ENCODE measurements at places on chromosomes 11 and 22.

- DNase-seq: no peak
Observed at GRCh38 chr22:42078469-42079318, 806 bp upstream of the SMDT1 start.

DNA sequence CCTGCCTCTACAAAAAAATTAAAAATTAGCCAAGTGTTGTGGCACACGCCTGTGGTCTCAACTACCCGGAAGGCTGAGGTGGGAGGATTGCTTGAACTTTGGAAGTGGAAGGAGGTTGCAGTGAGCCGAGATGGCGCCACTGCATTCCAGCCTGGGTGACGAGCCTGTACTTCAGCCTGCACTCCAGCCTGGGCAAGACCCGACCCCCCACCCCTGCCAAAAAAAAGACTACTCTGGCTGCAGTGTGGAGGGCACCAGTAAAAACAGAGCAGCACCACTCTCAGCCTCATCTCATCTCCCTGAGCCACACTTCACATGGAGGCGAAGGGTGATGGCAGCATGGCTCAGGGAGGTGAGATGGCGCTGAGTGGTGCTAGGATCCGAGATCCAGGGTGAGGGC is 50.3 kb upstream of the THY1 start:
- DNase-seq: no peak

GRCh38 chr11:85170184-85170583 is 457.0 kb downstream of the DLG2 start:
- no peak for DNase-seq

DNA sequence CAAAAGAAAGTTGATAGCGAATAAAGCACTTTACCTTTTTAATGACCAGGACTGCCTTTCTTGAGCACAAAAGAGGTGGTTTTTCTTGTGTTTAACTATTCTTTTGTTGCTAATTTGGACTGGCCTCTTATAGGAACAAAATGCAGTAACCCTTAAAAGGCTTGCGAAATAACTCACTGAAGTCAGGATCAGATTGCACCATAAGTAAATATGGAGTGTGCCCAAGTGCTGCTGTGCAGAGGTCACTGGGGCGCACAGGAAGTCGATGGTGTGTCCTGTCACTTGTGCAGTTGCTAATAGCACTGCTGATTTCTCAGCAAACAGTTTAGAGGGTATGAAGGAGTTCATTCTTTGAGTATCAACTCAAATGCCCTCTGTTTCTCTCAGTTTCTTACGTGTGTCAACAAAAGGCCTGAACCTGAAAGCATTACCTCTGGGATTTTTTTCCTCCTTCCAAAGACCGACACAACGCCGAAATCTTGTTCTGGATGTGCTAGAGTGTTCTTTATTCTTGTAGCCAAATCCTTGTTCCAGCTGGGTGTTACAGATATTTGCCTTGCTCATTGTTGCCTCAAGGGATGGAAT is 71.3 kb downstream of the ATXN10 start:
- DNase-seq: no peak

GRCh38 chr11:1690167-1691025 is 6.6 kb upstream of the KRTAP5-6 start:
- no peak for DNase-seq

- no peak for DNase-seq
Observed at GRCh38 chr22:19873960-19874306, 19.3 kb upstream of the GNB1L start.

DNA sequence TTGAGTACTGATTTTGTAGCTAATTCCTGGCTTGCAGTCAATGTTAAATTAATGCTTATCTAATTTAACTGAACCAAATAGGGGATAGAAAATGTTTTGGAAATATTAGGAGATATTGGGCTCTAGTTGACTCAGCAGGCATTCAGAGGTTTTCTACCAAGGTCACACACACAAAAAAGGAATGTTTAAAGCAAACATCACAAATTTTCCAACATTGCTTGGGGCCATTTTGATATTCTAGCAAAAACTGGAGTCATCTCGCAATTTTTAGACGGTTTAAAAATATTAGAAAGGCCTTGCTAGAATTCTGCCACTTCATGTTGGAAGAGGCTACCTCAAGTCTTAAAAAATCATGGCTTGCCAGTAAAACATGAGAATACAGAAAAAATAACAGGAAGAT is 2082.1 kb upstream of the RAG2 start:
- no peak for DNase-seq

Data from activated T-cell treated with anti-CD3 and anti-CD28 coated beads for 24 hours (primary cell).